Thymus (tissue), 14 donors: ENCODE measurements at places on chromosomes 7 and 10.
A peak's percentile ranks its signal among the peaks of the same experiment; 100 is the strongest.

DNA sequence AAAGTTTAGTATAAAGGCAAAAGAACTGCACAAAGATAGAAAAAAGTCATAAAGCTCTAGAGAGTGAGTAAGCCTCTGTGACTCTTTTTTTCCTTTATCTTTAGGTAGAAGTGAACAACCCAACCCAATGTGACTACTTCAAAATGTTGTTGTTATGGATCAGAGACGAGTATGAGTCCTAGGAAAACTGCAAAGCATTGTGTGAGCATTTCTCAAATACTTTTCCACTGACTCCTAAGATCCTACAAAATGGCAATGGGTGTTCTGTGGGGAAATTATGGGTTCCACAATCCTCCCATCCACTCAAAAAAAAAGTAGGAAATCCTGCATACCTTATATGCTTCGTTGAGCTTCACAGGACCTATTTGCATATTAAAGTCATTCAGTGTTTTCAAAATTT, 177.1 kb downstream of the DGKI start:
- H3K27me3 ChIP-seq, result no peaks in the 10 kb centered on the region
- H3K4me3 ChIP-seq, result no peak overlapping the region
- H3K27ac ChIP-seq, result no peak overlapping the region
- no peak for DNase-seq

DNA sequence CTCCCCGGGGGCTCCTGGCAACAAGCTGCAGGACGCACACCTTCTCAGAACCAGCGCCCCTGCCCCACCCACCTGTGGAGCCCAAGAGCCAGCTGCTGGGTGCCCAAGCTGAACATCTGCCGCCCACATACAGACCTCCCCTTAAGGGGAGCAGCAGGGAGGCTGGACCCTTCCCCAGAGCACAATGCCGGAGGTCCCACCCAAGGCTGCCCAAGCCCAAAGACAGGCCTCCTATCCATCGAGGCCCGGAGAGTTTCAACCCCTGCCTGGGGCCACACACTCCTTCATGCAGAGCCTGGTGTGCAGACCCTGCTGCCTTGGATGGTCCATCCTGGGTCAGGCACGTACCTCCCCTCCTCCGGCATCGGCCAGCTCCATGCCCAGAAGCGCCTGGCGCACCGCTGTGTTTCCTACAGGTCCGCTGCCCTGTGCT, 48.7 kb downstream of the VIPR2 start:
- no peak for DNase-seq
- H3K27me3 ChIP-seq, result no peaks in the 10 kb centered on the region
- peaks cover 54% of the 10 kb centered on the region for H3K36me3 ChIP-seq
- H3K4me3 ChIP-seq, result no peak overlapping the region
- peaks cover 22% of the 10 kb centered on the region for H3K4me1 ChIP-seq
- no peak overlapping the region for H3K27ac ChIP-seq

DNA sequence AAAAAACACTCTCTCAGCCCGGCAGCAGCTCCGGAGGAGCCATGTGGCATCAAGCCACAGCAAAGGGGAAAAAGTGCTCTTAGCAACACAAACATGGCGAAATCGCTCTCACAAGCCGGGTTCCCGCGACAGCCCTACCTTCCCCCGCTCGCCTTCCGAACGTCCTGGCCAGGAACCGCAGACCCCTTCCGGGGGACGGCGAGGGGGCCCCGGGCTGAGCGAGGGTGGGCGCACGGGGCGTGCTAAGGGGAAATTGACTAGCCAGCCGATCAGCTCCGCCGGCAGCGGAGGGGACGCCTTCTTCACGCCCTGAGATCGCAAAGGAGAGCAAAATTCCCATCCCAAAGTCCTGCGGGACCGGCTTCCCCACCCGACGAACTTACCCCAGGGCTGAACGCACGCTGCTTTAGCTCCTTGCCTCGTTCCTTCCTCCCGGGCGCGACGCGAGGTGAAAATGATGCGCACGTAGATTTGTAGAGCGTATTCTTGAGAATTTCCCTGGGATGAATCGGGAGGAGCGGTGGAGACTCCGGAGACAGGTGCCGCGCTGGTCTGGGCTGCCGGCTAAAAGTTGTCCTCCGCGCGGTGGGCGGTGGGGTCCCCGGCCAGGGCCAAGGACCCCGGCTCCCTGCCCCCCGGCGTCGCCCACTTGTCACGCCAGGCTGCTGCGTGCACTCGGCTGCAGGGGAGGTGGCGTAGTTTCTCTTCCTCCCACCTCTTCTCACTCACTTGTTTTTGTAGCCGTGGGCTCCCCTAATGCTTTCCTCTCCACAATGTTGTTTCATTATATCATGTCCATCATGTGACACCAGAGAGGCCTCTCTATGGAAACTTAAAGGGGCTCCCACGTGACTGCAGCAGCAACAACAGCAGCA, 220.1 kb upstream of the MKLN1 start:
- peak overlapping the region; percentile 80 for H3K4me3 ChIP-seq
- peaks cover 37% of the 10 kb centered on the region for H3K27me3 ChIP-seq
- H3K36me3 ChIP-seq, result no peaks in the 10 kb centered on the region
- H3K4me1 ChIP-seq, result peaks cover 14% of the 10 kb centered on the region

GRCh38 chr10:78346721-78347120, 313.1 kb downstream of the RPS24 start:
- H3K27me3 ChIP-seq, result no peaks in the 10 kb centered on the region
- no peak overlapping the region for H3K4me3 ChIP-seq
- H3K4me1 ChIP-seq, result no peaks in the 10 kb centered on the region
- no peak for DNase-seq

- H3K4me3 ChIP-seq, result no peak overlapping the region
- H3K27ac ChIP-seq, result peak overlapping the region; percentile 78
- no peaks in the 10 kb centered on the region for H3K36me3 ChIP-seq
- H3K27me3 ChIP-seq, result no peaks in the 10 kb centered on the region
- peak; percentile 57 for DNase-seq
Observed at GRCh38 chr7:112421666-112422486, 28.4 kb upstream of the IFRD1 start.

DNA sequence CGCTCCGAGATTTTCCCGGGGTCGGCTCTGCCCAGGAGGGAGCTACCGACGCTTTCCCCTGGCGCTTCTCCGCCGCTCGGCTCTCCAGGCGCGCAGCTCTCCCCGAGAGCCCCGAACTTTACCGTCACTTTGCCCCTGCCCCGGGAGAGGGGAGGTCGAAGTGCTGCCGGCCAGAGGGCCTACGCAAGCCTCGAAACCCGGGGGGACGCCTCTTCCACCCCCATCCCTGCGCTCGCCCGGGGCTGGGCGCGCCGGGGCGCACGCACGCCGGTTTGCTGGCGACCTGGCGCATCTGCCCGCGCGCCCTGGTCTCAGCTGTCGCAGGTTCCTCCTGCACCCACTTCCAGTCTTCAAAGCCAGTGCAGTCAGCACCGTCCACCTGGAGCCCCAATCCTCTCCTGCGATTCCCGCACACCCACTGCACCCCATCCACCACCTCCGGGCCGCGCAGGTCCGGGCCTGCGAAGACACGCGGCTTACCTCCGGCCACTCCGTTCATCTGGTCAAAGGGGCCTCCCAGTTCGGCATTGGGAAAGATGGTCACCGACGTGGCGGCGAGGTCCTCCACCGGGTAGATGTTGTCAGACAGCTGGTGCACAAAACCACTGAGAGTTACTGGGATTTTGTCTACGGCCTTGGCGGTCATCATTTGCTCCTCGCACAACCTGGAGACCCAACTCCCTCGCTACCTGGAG, 638 bp downstream of the EGR2 start:
- peaks cover 14% of the 10 kb centered on the region for H3K4me1 ChIP-seq
- peaks cover 70% of the 10 kb centered on the region for H3K27me3 ChIP-seq

- no peak overlapping the region for H3K27ac ChIP-seq
- no peaks in the 10 kb centered on the region for H3K36me3 ChIP-seq
- H3K4me3 ChIP-seq, result no peak overlapping the region
- no peaks in the 10 kb centered on the region for H3K27me3 ChIP-seq
- no peaks in the 10 kb centered on the region for H3K4me1 ChIP-seq
Observed at GRCh38 chr10:84302223-84302622, 26.2 kb upstream of the CCSER2 start.

GRCh38 chr7:134113655-134114054, 13.5 kb upstream of the LRGUK start:
- no peaks in the 10 kb centered on the region for H3K36me3 ChIP-seq
- H3K4me1 ChIP-seq, result no peaks in the 10 kb centered on the region
- no peak overlapping the region for H3K27ac ChIP-seq
- H3K4me3 ChIP-seq, result no peak overlapping the region
- H3K27me3 ChIP-seq, result no peaks in the 10 kb centered on the region

- no peak overlapping the region for H3K27ac ChIP-seq
- H3K4me3 ChIP-seq, result no peak overlapping the region
- no peaks in the 10 kb centered on the region for H3K36me3 ChIP-seq
- no peaks in the 10 kb centered on the region for H3K27me3 ChIP-seq
- no peaks in the 10 kb centered on the region for H3K4me1 ChIP-seq
Observed at GRCh38 chr7:14504134-14504533, 398.4 kb downstream of the DGKB start.

GRCh38 chr7:129434675-129435318, 565 bp downstream of the STRIP2 start:
- peaks cover 16% of the 10 kb centered on the region for H3K4me1 ChIP-seq
- no peak for DNase-seq
- H3K27me3 ChIP-seq, result peaks cover 13% of the 10 kb centered on the region
- no peaks in the 10 kb centered on the region for H3K36me3 ChIP-seq
- H3K4me3 ChIP-seq, result peak overlapping the region; percentile 77

GRCh38 chr7:29564496-29565223, 1.0 kb downstream of the PRR15 start:
- H3K27ac ChIP-seq, result no peak overlapping the region
- DNase-seq, result no peak
- no peaks in the 10 kb centered on the region for H3K36me3 ChIP-seq
- peak overlapping the region; percentile 24 for H3K4me3 ChIP-seq
- H3K4me1 ChIP-seq, result peaks cover 35% of the 10 kb centered on the region

GRCh38 chr7:140631021-140631420, 9.6 kb downstream of the DENND2A start:
- no peaks in the 10 kb centered on the region for H3K4me1 ChIP-seq
- H3K36me3 ChIP-seq, result no peaks in the 10 kb centered on the region
- no peak overlapping the region for H3K4me3 ChIP-seq
- H3K27ac ChIP-seq, result no peak overlapping the region
- DNase-seq, result no peak
- H3K27me3 ChIP-seq, result peaks cover 8% of the 10 kb centered on the region

GRCh38 chr10:130053561-130053960, 57.1 kb downstream of the C10orf143 start:
- no peak overlapping the region for H3K4me3 ChIP-seq
- H3K27ac ChIP-seq, result no peak overlapping the region
- no peak for DNase-seq
- no peaks in the 10 kb centered on the region for H3K27me3 ChIP-seq

GRCh38 chr10:6473430-6473829, 106.6 kb downstream of the PRKCQ start:
- peak overlapping the region; percentile 36 for H3K27ac ChIP-seq
- H3K4me1 ChIP-seq, result peaks cover 25% of the 10 kb centered on the region
- peak; percentile 80 for DNase-seq
- peaks cover 51% of the 10 kb centered on the region for H3K36me3 ChIP-seq
- H3K27me3 ChIP-seq, result no peaks in the 10 kb centered on the region
- no peak overlapping the region for H3K4me3 ChIP-seq

GRCh38 chr7:82521906-82522445, 78.4 kb upstream of the CACNA2D1 start:
- no peak overlapping the region for H3K27ac ChIP-seq
- H3K36me3 ChIP-seq, result no peaks in the 10 kb centered on the region
- no peaks in the 10 kb centered on the region for H3K4me1 ChIP-seq
- no peaks in the 10 kb centered on the region for H3K27me3 ChIP-seq

DNA sequence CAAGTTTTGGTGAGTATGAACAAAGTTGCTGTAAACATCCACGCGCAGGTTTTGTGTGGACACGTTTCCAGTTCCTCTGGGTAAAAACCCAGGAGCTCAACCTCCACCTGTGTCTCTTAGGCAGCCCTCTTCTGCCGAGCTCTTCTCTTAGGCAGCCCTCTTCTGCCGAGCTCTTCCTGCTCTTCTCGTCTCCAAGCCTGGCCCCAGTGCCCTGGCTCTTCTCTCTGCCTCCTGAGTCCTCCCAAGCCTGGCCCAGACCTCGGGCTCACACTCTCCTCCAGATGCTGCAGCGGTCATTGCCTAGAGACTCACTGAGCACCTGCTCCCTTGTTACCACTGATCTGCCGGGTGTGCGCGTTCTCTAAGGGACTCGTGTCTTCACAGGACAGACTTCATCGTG, 38.7 kb upstream of the BNIP3 start:
- H3K4me1 ChIP-seq, result no peaks in the 10 kb centered on the region
- no peak overlapping the region for H3K4me3 ChIP-seq
- H3K27me3 ChIP-seq, result peaks cover 4% of the 10 kb centered on the region
- H3K27ac ChIP-seq, result no peak overlapping the region

DNA sequence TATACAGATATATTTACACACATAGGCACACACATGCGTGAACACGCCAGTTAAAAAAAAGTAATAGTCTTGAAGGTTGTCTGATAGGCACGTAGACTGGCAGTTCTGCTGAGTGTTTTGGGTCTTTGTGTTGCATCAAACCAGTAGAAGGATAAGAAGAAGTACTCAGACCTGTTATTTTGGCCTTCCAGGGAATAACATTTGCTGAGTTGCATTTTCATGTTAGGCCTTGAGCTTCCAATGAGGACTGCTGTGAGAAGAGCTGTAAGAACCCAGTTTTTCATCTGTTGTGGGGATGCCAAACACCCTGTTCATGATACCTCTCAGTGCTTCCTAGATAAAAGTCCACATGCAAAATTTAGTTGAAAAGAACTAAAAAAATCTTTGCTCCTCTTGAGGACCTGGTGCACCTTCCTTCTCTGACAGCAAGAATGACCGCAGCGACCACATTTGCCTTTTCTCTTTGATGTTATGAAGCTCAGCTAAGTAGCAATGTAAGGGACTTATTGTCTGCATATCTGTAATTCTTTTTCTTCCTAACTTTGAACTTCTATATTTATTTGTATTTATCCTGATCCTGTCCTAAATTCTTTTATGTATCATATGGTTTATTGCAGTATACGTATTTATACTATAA, 27.2 kb downstream of the HIPK2 start:
- peaks cover 3% of the 10 kb centered on the region for H3K36me3 ChIP-seq
- H3K27me3 ChIP-seq, result no peaks in the 10 kb centered on the region
- no peak for DNase-seq

DNA sequence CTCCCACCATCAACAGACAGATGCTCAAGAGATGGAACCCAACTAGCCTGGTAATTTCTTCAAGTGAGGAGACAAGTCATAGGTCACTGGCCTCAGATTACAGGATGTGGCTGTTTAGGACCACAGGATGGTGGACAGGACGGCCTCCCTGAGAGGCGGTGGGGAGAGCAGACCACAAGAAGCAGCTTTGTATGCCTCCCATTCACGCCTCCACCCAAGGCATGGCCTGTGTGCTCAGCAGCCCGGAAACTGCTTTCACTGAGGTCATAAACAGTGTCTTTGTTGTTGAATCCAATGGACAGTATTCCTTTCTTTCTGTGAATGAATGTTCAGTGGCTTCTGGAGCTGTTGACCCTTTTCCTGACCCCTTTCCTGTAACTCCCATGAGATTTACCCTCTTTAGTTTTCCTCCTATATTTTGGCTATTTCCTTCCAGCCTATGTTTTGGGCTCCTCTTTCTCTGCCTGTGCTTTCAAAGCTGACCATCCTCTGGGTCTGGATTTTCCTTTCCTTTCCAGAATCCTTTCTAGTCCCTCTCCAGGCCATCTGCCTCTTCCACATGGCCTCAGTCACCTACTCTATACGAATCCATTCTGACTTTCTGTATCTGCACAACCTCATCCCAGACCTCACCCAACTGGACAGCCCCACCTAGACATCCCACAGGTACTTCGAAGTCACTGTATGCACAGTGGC, 32.4 kb upstream of the INPP5F start:
- H3K36me3 ChIP-seq, result no peaks in the 10 kb centered on the region
- no peak overlapping the region for H3K27ac ChIP-seq
- no peaks in the 10 kb centered on the region for H3K27me3 ChIP-seq
- H3K4me3 ChIP-seq, result no peak overlapping the region
- no peak for DNase-seq
